ENCODE measurements at places on chromosomes 2 and 18.

GRCh38 chr2:210503001-210503623 lies 26.6 kb upstream of the LANCL1 start:
- peak; percentile 46 for DNase-seq

GRCh38 chr2:210553373-210553772 lies 3.0 kb upstream of the CPS1 start:
- DNase-seq, result peak; percentile 56

DNA sequence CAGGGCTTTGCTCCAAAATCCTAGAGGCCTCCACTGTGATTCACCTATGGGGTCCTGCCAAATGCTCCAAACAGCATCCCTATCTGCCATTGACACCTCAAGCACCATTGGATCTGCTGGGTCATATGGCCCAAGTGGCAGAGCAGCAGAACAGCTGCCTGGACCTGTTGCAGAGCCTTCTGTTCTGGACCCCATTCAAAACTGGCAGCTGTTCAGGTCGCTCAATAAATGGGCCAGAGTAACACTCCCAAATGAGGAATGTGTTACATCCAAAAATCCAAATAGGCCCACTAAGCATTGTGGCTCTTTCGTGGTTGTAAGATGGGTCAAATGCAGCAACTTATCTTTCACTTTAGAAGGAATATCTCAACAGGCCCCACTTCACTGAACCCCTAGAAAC lies 783.6 kb downstream of the DCDC2C start:
- no peak for DNase-seq

- DNase-seq, result no peak
These were observed 3.7 kb downstream of the ITGAV start for GRCh38 chr2:186593523-186593922.

- no peak for DNase-seq
These were observed 659.0 kb upstream of the CDH7 start for GRCh38 chr18:65091744-65092329.

- no peak for DNase-seq
These were observed 25.5 kb downstream of the RBM44 start for GRCh38 chr2:237824085-237824484.

- peak; percentile 30 for DNase-seq
These were observed 45.7 kb downstream of the RAB31 start for GRCh38 chr18:9753846-9754245.

DNA sequence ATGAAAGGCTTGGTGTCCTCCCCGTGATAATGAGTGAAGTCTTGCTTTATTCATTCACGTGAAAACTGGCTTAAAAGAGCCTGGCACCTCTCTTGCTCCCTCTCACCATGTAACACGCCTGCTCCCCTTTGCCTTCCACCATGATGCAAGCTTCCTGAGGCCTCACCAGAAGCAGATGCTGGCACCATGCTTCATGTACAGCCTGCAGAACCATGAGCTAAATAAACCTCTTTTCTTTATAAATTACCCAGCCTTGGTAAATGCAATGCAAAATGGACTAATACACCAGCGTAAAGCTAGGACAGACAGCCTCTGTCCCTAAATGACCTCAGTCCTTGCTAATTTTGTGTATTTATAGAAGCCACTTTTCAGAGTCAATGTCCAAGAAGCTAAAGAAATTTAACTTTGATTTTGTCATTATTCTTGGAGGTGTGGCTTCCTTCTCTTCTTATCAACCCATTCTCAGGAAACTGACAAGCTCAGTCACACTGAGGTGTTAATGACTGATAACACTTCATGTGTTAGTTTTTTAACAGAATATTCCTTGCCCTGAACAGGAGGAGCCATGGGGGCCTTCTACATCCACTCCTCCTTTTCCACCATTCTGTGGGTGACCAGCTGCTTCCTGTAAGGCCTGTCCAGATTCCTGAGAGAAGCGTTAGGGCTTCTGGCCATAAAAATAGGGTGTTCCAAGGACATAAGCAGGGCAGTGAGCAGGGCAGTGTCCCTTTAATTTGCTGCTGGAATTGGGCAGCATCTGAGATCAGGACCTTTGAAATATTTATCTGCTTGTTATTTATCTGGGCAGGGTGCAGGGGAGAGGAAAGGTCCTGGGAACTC lies 38.0 kb upstream of the EPAS1 start:
- peak; percentile 15 for DNase-seq

DNA sequence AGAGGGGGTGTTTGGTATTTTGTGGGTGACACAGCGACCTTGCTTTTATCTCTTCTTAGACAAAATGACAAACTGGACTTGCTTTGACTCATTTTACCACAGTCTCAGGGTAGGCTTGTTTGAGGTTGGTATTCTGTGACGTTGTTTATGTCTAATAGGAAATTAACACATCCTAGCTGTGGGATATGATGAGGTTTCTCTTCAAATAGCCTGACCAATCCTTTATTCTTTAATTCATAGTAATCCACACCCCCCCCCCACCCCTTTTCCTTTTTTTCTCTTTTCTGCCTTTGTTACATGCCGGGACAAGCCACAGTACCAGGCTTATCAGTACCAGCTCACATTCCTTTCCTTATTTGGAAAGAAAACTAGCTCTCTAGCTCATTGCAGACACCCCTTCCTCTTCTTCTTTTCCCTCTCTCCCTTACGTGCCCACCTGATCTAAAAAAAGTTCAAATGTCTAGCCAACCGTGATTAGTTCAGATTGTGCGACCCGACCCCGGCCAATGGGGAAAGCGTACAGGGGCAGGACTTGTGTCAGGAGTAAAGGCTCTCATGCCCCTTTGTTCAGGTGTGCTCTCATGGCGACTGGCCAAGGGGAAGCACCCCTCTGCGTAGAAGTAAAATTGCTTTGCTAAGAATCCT lies 52.2 kb upstream of the PTPRM start:
- DNase-seq, result no peak

DNA sequence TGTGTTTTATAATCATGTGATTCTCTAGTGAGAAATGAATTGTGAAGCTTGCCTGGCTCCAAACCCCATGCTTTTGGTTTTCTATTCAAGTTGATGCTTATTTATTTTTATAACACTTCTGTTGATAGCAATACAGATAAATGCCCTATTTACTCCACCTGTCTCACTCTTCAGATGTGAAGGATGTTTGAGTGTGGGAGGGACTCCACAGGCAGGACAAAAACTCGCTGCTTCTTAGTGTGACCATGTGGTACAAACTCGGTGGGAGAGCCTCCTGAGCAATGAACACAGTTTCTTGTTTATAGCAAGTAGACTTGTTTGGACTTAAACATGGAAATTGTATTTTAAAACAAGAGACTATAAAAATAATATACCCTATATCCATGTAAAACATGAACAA lies 219.7 kb downstream of the GULP1 start:
- no peak for DNase-seq

GRCh38 chr2:51079945-51080344 lies 48.0 kb upstream of the NRXN1 start:
- no peak for DNase-seq

GRCh38 chr2:27185331-27186026 lies 26.4 kb upstream of the ATRAID start:
- peak; percentile 96 for DNase-seq

- peak; percentile 48 for DNase-seq
These were observed 12.6 kb downstream of the ITPRID2 start for GRCh38 chr2:181904022-181904632.

DNA sequence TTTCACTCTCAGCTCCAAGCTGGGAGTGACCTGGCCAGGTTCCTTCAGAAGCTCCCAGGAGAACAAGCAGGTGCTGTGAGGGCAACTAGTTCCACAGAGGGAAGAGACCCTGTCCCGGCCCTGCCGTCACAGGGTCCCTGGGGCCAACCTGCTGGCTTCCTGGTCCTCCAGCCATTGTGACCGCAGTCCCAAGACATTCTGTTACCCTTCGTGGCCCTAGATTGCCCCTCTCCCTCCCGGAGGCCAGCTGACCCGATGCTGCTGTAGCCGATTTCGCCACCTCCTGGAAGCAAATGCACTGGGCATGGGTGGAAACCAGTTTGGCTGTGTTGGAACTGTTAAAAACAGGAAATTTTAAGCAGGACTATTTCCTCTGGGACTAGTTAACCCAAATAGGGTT lies 55.4 kb downstream of the EPAS1 start:
- DNase-seq, result no peak

DNA sequence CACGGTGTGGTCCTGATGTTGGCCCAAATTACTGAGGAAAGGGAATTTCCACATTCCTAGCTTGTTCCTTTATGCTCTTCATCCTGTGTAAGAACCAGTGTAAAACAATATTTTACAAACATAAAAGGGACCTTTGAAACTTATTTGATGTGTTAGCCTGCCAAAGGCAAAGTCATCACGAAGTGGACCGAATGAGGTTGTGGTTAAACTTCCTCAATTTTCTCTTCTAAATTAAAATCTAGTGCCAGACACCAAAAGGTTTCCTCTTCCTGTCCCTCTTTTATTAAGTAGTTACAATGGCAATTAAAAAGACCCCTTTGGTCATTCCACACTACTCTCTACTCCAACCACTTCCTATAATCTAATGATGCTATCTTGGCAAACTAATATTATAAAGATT lies 279.8 kb downstream of the AFF3 start:
- DNase-seq, result no peak

DNA sequence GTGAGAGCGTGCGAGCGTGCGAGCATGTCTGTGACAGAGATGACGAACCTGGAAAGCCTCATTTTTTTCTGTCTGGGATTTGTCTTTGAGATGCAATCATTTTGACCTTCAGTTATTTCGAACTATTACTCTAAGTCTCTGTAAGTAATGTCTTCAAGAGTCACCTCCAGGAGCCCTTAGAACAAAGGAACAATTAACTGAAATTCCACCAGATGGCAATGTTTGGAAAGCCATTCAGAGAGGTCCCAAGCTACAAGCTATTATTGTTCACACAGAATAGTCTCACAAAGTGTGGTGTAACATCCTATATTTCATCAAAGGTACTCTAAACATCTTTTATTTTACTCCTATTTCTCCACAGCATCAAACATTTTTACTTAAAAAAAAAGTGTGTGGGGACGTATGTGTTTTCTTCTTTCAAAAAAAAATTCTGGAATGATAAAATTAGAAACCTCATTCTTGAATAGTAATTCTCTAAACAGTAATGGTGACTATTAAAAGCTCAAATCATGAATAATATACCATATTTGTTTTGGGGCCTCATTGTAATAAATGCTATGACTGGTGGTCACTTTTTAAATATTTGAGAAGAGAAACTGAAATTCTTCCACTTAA lies 35.1 kb upstream of the MAPRE2 start:
- peak; percentile 73 for DNase-seq

GRCh38 chr2:106982350-106982749 lies 96.4 kb upstream of the ST6GAL2 start:
- peak; percentile 46 for DNase-seq

DNA sequence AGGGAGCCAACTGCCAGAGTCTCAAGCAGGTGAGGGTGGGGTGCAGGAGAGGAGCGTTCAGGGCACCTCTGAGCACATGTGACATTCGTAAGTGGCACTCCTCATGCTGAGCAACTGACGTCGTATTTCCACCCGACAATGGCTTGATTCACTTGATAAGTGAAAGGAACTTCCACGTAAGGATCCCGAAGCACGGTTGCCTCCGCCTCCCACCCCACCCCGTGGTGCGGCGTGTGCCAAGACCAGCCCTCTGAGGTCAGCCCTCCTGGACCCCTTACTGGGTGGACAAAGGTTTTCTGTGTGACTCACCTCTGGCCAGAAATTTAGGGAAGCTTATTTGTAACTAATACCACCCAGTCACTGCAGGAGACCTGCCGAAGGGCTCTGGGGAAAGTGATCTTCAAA lies 59.9 kb downstream of the AGAP1 start:
- DNase-seq, result no peak

DNA sequence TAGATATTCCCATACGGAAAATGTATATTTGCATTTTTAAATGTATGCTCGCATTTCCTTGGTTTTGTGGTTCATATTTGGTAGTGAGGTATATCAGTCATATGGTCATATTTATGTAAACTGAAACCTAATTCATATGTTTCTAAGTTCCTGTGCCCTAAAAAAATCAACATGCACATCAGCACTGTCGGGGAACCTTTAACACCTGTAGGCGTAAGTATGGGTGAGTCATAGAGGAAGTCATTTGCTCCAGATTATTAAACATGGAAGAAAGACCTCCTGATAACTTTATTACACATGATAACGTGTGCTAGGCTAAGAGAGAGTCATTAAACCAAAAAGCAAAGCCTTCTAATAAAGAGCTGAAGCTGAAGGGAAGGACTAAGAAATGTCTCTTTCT lies 437.7 kb downstream of the NRXN1 start:
- no peak for DNase-seq

DNA sequence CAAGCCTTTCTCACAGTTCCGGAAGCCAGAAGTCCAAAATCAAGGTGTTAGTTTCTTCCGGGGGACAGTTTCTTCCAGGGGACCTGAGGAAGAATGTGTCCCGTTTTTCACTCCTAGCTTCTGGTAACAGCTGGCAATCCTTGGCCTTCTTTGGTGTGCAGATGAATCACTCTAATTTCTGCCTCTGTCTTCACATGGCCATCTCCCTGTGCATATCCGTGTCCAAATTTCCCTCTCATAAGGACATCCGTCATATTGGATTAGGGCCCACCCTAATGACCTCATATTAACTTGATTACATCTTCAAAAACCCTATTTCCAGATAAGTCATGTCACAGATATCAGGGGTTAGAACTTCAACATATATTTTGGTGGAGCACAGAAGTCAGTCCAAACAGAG lies 141.4 kb downstream of the ZEB2 start:
- DNase-seq, result peak; percentile 45

- no peak for DNase-seq
These were observed 54.0 kb downstream of the PELI1 start for GRCh38 chr2:64090264-64090663.

DNA sequence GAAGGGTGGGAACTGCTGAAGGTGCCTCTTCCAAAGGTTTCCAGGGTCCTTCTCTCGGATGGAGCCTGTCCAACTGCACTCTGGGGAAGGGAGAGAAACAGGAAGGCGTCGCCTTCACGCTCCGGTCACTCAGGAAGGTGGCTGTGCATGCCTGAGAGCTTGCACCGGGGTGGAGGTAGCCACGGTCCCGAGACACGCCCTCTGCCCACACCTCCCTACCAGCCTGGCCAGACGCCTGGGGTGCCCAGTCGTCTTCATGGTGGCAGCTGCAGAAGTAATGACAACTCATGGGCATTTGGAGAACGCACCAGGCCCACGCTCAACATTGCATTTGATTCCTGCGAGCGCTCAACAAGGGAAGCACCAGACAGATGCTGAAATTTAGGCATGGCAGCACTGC lies 59.9 kb downstream of the ADNP2 start:
- no peak for DNase-seq

GRCh38 chr2:74037379-74037860 lies 52.7 kb downstream of the TET3 start:
- peak; percentile 35 for DNase-seq

GRCh38 chr2:216683846-216684245 lies 11.5 kb downstream of the IGFBP5 start:
- DNase-seq, result peak; percentile 92

- DNase-seq, result no peak
These were observed 94.8 kb upstream of the SEC11C start for GRCh38 chr18:59044855-59045254.

GRCh38 chr2:23484275-23484674 lies 99.3 kb downstream of the KLHL29 start:
- DNase-seq, result no peak

GRCh38 chr2:108266218-108266617 lies 22.5 kb upstream of the SULT1C2 start:
- no peak for DNase-seq
